Right cardiac atrium (tissue), 5 donors: ENCODE measurements at places on chromosomes 13 and 19. TPM values are rescaled to one million over a fixed set of nuclear protein-coding genes. Genes with fewer than 3 reads are reported as not detected.

DNA sequence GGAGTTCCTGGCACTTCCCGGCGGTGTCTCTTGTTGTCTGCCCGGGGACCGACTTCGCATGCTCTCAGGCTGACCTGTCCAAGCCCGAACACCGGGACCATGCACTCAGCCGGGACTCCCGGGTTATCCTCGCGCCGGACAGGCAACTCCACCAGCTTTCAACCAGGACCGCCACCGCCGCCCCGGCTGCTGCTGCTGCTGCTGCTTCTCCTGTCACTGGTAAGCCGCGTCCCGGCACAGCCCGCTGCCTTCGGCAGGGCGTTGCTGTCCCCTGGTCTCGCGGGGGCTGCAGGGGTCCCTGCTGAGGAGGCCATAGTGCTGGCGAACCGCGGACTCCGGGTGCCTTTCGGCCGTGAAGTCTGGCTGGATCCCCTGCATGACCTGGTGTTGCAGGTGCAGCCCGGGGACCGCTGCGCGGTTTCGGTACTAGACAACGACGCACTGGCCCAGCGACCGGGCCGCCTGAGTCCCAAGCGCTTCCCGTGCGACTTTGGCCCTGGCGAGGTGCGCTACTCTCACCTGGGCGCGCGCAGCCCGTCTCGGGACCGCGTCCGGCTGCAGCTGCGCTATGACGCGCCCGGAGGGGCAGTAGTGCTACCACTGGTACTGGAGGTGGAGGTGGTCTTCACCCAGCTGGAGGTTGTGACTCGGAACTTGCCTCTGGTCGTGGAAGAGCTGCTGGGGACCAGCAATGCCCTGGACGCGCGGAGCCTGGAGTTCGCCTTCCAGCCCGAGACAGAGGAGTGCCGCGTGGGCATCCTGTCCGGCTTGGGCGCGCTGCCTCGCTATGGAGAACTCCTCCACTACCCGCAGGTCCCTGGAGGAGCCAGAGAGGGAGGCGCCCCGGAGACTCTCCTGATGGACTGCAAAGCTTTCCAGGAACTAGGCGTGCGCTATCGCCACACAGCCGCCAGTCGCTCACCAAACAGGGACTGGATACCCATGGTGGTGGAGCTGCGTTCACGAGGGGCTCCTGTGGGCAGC is 661 bp downstream of the FREM2 start:
- peak; percentile 40 for DNase-seq

DNA sequence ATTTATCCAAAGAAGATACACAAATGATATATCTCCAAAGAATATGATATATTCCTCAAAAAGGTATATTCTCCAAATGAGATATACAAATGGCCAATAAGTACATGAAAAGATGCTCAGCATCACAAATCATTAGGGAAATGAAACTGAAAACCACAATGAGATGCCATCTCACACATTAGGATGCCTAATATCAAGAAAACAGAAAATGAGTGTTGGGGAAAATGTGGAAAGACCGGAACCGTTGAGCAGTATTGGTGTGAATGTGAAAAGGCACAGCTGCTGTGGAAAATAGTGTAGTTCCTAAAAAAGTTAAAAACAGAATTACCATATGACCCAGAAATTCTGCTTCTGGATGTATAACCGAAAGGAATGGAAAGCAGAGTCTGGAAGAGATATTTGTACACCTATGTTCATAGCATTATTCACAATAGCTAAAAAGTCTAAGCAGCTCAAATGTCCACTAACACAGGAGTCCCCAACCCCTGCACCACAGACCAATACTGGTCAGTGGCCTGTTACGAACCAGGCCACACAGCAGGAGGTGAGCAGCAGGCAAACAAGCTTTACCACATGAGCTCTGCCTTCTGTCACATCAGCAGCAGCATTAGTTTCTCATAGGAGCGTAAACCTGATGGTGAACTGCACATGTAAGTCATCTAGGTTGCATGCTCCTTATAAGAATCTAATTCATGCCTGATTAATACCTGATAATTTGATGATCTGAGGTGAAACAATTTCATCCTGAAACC is 291.9 kb downstream of the PCDH20 start:
- DNase-seq, result no peak

The OR7C1 gene
- 0.05 TPM for polyA plus RNA-seq

- no peak for DNase-seq
Measured at GRCh38 chr19:35226748-35227147, 1.8 kb downstream of the FAM187B start.

GRCh38 chr19:15452111-15453047 is 2.6 kb upstream of the WIZ start:
- DNase-seq, result peak; percentile 97
